ENCODE measurements at places on chromosomes 1 and 21.

GRCh38 chr1:80657044-80657643 is 1143.6 kb upstream of the ADGRL2 start:
- DNase-seq, result no peak

GRCh38 chr1:181497870-181498269 is 14.6 kb downstream of the CACNA1E start:
- no peak for DNase-seq

- DNase-seq, result no peak
Measured at GRCh38 chr1:76247261-76247852, 172.8 kb downstream of the ST6GALNAC3 start.

DNA sequence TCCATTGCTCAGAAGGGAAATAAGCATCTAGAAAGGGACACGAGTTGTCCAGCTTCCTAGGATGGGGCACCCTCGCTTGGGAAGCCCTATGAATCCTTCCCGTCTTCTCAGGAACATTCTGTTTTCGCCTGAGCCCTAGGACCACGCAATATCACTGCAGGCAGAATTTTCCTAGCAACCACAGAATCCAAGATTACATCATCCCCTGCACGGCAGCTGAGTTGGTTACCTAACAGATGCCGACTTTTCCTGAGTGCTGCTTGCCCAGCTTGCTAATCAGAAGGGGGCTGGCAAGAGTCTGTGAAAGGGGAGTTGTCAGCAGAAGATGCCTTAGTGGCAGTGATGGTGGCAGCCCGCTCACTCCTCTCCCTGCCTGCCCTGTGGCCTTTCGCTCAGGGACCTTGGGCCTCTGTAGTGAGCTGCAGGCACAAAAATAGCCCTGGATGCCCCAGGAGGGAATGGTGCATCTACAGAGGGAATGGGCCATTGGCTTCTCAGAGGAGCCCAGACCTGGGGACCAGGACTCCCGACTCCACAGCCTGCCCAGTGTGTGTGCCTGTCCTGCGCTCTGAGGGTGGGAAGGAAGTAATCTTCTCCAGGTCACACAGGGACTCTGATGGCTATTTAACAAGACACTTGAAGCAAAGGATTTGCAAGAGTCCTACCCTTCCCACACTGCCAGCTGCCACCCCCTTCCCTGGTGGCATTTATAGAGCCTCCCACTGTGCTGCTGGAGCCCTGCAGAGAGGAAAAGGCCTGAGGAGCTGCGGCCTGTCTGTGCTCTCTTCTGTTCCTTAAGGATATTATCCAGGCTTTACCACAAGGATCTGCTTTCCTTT is 28.9 kb upstream of the CLSTN1 start:
- DNase-seq, result no peak

DNA sequence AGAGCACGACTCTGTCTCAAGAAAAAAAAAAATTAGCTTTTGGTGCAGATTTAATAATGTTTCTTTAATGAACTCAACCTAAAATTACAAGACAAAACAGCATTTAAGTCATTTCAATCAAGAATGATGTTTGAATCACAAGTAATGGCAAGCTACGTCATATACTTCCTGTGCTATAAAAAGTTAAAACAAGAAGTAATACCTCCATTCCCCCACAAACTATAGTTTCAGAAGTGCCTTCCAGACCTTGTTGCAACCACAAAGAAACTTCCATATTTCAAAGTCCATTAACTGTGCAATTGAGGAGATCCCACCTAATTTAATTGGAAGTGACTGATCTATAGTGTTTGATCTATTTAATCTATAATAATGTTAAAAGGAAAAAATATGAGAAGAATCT is 15.1 kb downstream of the NRDC start:
- DNase-seq, result no peak

DNA sequence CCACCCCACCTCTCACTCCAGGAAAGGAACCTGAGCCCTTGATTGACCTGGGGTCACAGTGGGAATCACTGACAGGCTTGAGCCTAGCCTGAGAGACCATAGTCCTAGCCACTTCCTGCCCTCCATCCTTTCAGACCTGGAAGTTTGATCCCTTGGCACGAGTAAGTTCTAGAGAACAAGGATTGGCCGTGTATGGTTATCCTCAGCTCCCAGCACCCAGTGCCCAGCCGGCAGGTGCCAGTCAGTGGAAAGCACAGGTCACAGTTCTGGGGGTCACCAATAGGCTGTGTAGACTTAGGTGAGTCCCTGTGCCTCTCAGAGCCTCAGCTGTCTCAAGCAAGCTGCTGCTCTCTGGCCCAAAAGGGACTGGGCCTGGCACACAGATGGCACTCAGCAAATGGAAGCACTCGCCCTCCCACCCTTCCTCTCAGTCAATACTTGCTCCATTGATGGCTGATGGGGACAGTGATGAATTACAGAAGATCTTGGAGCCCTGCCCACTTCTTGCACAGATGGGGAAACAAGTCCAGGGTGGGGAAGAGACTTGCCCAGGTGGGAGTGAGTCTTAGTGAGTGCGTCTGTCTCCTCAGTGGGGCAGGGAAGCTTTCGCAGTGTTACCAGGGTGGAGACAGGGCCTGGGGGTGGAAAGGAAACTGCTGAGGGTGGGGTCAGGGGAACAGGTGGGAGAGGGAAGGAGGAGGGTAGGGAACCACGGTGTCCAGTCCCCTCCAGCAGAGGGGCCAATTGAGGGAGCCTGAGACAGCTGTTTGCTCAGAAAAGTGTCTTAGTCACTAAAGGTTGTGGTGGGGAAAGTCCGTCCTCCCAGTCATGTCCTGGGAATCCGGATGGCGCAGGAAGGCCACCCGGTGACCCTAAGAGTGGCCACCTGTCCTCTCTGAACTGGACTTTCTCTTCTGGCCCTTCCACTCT is 2.6 kb upstream of the KCNQ4 start:
- DNase-seq, result no peak

GRCh38 chr1:41529621-41530395 is 45.3 kb upstream of the EDN2 start:
- no peak for DNase-seq

DNA sequence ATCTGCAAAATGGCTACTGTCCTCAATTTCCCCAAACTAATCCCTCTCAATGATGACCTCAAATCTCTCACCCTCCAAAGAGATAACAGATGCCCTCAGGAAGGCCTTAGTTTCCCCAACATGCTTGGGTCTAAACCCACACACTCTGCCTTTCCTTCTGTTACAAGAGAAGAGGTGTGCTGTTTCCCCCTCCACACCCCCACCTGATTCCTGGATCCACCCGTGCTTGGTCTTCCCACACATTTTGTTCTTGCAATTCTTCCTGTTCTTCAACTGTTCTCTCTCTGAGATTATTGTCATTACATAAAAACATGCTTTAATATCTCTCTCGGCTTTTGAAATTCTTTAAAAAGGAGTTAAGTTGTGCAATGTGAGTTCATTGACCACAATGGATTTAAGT is 5.7 kb upstream of the CBR3 start:
- DNase-seq, result no peak
